ENCODE measurements at places on chromosomes 5 and 9.

DNA sequence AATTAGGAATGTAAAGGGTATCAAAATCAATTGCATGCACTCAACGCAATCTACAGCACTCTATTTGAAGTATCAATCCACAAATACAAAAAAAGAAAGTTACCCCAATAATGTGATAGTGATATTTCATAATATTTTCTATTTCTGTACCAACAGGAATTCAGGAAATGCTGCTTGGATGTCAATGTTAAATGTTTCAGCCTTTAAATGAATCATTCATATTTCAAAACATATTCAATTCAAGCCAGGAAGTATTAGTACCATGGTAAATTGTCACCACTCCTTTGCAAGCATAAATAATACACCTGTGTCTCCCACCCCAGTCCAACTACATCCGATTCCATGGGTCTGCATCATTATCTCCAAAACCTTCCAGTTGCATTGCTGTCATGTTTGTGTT, 1185.5 kb upstream of the CDH18 start:
- no peak for DNase-seq

DNA sequence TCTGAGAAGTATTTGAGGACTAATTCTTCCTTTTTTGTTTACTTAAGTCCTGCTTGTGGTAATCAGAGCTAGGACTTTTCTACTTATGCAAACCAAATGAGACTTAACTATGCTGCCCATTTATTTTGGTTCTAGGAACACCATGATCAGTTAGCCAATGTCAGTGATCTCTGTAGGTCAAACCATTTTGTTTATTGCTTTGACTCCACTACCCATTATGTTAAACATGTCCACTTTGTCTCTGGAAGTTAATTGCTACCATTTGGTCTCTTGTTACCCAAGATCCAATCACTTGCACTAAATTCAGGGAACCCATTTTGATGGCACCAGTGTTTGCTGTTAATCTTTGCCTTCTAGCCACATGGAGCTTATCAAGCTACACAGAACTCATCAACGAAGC, 161.9 kb downstream of the CCDC171 start:
- no peak for DNase-seq

DNA sequence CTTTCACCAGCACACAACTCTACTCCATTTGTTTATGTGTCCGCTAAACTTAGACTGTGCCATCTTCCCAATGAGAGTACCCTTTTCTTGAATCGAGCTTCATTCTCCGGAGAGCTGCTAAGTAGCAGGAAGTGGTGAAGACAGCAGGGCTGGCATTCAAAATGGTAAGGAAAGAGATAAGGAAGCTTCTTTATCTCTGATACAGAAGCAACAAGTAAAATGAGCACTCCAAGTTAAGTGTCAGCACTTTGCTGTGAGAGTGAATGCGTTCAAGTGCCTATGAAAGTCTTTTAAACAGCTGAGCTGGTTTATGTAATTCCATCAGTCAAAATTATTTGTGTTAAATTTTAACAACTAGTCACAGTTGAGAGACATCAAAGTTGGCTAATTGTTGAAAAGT, 386.8 kb upstream of the PTPRD start:
- no peak for DNase-seq

GRCh38 chr9:13070612-13071595, 208.6 kb downstream of the MPDZ start:
- no peak for DNase-seq

DNA sequence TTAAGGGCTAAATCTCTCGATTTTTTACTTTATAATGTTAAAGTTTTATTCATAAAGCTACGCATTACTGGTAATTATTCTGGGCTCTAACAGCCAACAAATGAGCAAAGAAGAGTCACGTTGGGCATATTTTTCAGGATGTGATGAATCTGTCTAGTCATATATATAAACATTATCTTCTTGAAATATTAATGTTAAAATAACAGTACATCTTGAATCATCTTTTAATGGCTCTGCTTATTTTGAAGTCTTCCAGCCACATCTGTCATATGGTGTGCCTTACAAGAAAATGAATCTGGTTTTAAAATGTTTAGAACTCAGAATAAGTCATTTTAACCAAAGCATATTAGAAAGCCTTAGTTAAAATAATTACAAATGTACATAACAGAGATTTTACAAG, 96.9 kb downstream of the CWC27 start:
- no peak for DNase-seq

DNA sequence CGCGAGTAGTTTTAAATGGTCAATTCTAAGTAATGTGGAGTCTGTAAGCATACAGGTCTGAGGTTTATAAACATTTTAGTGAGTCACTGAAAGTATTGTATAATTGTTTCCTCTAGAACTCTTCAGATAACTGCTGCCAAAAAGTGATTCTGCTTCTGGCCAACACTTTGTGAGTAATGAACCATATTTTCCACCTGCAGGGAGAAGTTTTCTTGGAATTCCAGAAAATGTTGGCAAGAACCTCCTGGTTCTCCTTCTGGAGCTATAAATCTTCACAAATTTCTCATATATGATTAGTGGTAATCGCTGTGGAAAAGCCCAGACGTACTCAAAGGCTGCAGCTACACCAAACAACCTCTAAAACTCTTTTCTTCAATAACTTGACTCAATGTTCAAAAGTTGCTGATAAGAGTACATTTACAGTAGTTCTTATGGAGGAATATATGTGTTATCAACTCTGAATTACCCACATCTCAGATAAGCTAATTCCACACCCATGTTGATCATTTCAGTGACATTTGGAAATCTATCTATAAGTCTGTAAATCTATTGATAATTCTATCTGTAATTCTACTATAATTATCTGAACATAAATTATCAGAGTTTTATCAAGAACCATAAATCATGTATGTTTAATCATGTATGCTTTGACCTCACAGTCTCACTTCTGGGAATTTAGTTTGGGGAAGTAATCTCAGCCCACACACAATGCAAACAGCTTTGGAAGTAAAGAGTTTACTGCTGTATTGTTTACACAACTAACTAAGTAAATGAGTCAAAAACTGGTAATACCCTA, 74.1 kb downstream of the FNBP1 start:
- DNase-seq = no peak

Measured in CD4-positive, alpha-beta T cell treated with Interleukin-10 for 1 hour (primary cell).